ENCODE measurements at places on chromosomes 13 and 19. TPM values are rescaled to one million over a fixed set of nuclear protein-coding genes. Genes with fewer than 3 reads are reported as not detected.
A peak's percentile ranks its signal among the peaks of the same experiment; 100 is the strongest.

The HIPK4 gene
- 0.09 TPM for total RNA-seq

The BEST2 gene
- total RNA-seq = not detected

The ATP12A gene
- not detected for total RNA-seq

The F10 gene
- total RNA-seq = not detected

The PCDH8 gene
- total RNA-seq = not detected

GRCh38 chr13:46314587-46314986 lies 72.5 kb downstream of the RUBCNL start:
- H3K4me3 ChIP-seq = no peak overlapping the region
- H3K27ac ChIP-seq = no peak overlapping the region
- H3K36me3 ChIP-seq = no peaks in the 10 kb centered on the region
- H3K4me1 ChIP-seq = no peaks in the 10 kb centered on the region
- no peak for DNase-seq
- H3K27me3 ChIP-seq = no peaks in the 10 kb centered on the region

DNA sequence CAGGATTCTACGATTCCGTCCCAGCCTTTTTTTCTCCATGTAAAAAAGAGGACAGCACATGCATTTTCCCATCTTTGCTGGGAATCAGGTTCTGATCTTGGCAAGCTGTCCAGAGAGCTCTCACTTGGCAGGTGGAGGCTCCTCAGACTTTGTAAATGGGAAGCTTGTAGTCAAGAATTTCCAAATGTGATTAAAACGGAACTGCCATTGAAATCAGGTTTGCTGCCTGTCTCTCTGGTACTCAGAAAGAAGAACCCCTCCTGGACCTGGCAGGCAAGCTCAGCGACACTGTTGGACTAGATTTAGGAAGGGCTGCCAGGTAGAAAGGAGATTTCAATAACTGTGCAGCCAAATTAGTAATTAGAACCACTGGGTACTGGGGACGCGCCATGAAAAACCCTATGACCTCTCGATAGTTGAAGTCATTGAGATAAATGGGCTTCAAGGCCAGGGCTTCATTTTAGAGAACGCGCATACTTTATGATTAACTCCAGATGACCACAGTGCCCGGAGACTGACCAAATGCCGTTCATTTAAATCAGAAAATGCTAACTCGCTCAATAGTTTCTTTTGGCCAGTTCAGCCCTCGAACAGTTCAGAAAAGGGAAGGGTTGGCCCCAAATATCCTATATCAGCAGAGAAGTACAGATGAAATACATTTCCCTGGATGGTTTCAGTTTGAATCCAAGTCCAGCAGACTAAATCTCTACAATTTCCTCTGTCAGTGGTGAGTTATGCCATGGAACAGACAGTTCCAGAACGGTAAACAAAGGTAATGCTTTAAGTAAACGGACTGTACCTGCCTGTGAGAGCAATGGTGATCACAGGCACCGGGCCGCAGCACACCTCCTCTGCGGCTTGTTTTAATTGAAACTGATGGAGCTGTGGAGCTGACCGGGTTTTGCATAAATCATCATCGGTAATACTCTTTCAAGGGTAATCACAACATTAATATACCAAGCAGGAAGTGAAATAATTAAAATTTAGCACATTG lies 517.4 kb downstream of the RFC3 start:
- H3K27ac ChIP-seq = no peak overlapping the region
- no peak overlapping the region for H3K4me3 ChIP-seq
- no peaks in the 10 kb centered on the region for H3K36me3 ChIP-seq
- H3K4me1 ChIP-seq = no peaks in the 10 kb centered on the region

DNA sequence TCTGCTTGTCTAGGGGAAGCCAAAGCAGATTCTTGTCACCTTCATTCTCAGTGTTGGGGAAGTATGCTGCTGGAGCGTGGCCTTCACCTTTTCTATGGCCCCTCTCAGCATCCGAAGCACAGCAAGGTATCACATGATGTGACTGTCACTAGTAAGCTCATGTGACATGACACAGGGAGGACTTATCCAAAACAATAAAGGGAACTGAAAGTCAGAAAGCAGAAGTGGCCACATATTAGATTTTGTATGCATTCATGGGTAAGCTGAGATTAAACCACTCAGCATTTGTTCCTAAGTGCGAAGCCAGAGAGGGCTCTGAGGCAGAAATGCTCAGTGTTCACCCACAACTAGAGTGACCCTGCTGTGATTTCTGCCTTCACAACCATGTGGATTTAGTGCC lies 72.8 kb upstream of the PCDH8 start:
- no peak overlapping the region for H3K27ac ChIP-seq

DNA sequence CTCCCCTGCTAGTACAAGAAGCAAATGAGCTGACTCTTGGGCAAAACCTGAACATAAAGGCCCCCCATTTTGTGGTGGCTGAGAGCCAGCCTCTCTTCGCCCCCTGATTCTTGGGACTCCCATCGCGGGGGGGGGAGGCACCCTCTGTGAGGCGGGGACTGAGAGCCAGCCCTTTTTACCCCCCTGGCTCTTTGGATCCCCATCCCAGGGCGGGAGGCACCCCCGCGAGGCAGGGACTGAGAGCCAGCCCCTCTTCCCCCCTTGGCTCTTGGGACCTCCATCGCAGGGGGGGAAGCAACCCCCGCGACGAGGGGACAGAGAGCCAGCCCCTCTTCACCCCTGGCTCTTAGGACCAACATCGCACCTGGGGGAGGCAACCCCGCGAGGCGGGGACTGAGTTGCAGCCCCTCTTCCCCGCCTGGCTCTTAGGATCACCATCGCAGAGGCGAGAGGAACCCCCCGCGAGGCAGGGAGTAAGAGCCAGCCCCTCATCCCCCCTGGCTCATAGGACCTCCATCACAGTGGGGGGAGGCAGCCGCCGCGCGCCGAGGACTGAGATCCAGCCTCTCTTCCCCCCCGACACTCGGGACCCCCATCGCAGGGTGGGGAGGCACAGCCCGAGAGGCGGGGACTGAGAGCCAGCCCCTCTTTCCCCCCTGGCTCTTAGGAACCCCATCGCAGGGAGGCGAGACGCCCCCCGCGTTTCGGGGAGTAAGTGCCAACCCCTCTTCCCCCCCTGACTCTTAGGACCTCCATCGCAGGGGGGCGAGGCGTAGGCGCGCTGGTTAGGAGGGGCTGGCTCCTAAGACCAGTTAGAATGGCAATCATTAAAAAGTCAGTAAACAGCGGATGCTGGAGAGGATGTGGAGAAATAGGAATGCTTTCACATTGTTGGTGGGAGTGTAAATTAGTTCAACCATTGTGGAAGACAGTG lies 2428.4 kb upstream of the PCDH20 start:
- H3K36me3 ChIP-seq = no peaks in the 10 kb centered on the region
- H3K4me1 ChIP-seq = no peaks in the 10 kb centered on the region
- no peak overlapping the region for H3K4me3 ChIP-seq
- no peak for DNase-seq
- no peaks in the 10 kb centered on the region for H3K27me3 ChIP-seq

- H3K4me1 ChIP-seq = no peaks in the 10 kb centered on the region
- H3K27me3 ChIP-seq = no peaks in the 10 kb centered on the region
- H3K36me3 ChIP-seq = no peaks in the 10 kb centered on the region
- no peak for DNase-seq
- H3K4me3 ChIP-seq = no peak overlapping the region
- H3K27ac ChIP-seq = no peak overlapping the region
Observed at GRCh38 chr13:32476892-32477291, 49.0 kb upstream of the N4BP2L1 start.

GRCh38 chr13:37403776-37404527 lies 194.6 kb downstream of the POSTN start:
- no peaks in the 10 kb centered on the region for H3K36me3 ChIP-seq
- H3K4me1 ChIP-seq = no peaks in the 10 kb centered on the region
- H3K27ac ChIP-seq = no peak overlapping the region
- DNase-seq = no peak

- no peak overlapping the region for H3K4me3 ChIP-seq
- DNase-seq = no peak
- no peak overlapping the region for H3K27ac ChIP-seq
- H3K4me1 ChIP-seq = no peaks in the 10 kb centered on the region
- no peaks in the 10 kb centered on the region for H3K36me3 ChIP-seq
- no peaks in the 10 kb centered on the region for H3K27me3 ChIP-seq
Observed at GRCh38 chr13:102197193-102197592, 204.7 kb downstream of the FGF14 start.

DNA sequence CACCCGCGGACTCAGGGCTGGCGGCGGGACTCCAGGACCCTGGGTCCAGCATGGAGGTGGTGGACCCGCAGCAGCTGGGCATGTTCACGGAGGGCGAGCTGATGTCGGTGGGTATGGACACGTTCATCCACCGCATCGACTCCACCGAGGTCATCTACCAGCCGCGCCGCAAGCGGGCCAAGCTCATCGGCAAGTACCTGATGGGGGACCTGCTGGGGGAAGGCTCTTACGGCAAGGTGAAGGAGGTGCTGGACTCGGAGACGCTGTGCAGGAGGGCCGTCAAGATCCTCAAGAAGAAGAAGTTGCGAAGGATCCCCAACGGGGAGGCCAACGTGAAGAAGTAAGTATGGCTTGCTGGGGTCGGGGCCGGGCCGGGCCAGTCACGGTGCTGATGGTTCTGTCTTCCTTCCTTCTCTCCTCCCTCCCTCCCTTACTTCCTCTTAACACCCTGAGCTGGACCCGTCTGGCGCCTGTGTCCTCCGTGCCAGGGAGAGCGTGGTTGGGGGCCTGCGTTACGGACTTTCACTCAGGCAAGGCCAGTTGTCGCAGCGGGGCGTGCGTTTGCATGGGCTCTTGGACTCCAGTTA lies 1.4 kb downstream of the STK11 start:
- no peak for DNase-seq
- no peaks in the 10 kb centered on the region for H3K27me3 ChIP-seq
- H3K27ac ChIP-seq = peak overlapping the region; percentile 91

- H3K4me3 ChIP-seq = no peak overlapping the region
- peaks cover 19% of the 10 kb centered on the region for H3K36me3 ChIP-seq
- no peak overlapping the region for H3K27ac ChIP-seq
- no peaks in the 10 kb centered on the region for H3K4me1 ChIP-seq
- no peaks in the 10 kb centered on the region for H3K27me3 ChIP-seq
Observed at GRCh38 chr19:57786286-57786685, 16.8 kb downstream of the ZNF586 start.

DNA sequence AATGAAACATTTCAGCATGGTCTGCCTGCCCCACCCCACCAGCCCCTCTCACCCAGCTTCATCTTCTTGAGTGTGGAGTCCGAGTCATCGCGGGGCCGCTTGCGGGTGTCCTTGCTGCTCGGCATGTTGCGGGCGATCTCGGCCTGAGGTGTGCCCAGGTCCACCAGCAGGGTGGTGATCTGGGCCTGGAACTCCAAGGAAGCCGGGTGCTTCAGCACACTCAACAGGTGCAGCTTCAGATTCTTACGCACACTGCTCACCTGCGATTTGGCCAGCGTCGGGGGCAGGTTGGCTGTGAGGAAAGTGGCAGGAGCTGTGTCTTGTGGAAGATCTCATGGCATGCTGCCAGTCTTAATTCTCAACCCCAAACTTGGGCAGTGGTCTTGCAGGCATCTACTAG lies 20.7 kb downstream of the SYMPK start:
- H3K27ac ChIP-seq = no peak overlapping the region
- no peak for DNase-seq
- H3K4me3 ChIP-seq = no peak overlapping the region
- H3K27me3 ChIP-seq = no peaks in the 10 kb centered on the region
- peaks cover 3% of the 10 kb centered on the region for H3K4me1 ChIP-seq
- H3K36me3 ChIP-seq = peaks cover 91% of the 10 kb centered on the region

GRCh38 chr13:30301827-30302226 lies 5.5 kb downstream of the KATNAL1 start:
- no peak overlapping the region for H3K27ac ChIP-seq
- no peaks in the 10 kb centered on the region for H3K36me3 ChIP-seq
- no peak for DNase-seq
- no peaks in the 10 kb centered on the region for H3K4me1 ChIP-seq
- H3K4me3 ChIP-seq = no peak overlapping the region
- H3K27me3 ChIP-seq = no peaks in the 10 kb centered on the region

DNA sequence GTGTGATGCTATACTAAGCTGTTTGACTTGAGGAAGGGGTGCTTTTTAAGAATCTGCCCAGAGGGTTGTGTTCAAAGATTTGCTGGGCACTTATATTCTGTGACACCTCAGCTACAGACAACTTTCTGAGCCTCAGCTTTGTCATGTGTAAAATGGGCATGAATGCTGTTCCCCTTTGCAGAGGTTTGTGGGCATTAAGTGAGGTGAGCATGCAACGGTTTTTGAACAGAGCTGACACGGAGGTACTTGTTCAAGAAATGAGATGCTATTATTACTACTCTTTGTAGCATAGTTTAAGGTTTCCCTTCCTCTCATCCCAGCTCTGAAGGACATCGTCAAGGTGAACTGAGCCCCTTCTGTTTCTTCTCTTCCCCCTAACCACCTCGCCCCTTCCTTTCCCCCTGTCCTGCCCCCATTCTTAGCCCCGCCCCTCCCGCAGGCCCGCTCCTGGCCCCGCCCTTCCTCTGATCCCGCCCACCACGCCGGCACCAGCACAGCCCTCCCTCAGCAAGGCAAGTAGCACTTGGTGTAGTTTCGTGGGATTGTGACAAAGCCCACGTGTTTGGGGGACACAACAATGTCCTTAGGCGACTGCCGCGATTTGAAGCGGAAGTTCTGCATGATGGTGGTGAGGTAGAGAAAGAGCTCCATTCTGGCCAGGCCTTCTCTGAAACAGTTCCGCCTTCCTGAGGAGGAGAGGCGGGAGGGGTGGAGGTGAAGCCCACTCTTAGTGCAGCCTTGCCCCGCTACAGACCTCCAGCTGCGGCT lies 26.1 kb upstream of the CYP2A7 start:
- no peaks in the 10 kb centered on the region for H3K4me1 ChIP-seq
- DNase-seq = peak; percentile 78
- no peak overlapping the region for H3K27ac ChIP-seq
- no peaks in the 10 kb centered on the region for H3K36me3 ChIP-seq

DNA sequence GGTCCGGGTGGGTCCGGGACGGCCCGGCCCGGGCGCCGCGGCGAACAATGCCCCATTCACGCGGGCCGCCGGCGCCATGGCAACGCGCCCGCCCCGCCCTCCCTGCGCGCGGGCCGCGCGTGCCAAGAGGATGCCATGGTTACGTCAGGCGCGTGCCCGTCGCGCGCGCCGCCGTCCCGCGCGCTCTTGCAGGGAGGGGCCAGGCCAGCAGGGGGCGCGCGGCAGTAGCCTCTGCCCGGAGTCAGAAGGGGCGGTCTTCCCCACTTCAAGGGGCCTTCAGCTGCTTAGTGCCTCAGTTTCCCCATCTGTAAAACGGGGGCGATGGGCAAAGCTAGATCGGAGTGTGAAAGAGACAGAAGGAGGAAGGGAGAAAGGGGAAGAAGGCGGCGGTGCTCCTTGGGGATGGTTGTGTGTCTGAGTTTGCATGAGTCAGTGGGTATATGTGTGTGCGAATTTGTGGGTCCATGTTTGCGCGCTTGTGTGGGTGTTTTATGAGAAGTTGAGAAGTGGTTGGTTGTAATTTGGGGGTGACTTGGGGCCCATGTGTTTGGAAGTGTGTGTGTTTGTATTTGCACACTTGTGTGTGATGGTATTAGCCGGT lies 11.6 kb upstream of the NFIX start:
- no peaks in the 10 kb centered on the region for H3K27me3 ChIP-seq
- no peaks in the 10 kb centered on the region for H3K36me3 ChIP-seq
- DNase-seq = peak; percentile 92
- peaks cover 47% of the 10 kb centered on the region for H3K4me1 ChIP-seq

Data from K562 (cell line).